ENCODE measurements at places on chromosomes 4 and X.
A peak's percentile ranks its signal among the peaks of the same experiment; 100 is the strongest.

- DNase-seq = no peak
Observed at GRCh38 chr4:143375326-143376073, 38.8 kb downstream of the GAB1 start.

- DNase-seq = no peak
Observed at GRCh38 chr4:17623451-17624001, 9.1 kb downstream of the MED28 start.

GRCh38 chr4:99468889-99469288 lies 33.7 kb upstream of the ADH7 start:
- DNase-seq = no peak

DNA sequence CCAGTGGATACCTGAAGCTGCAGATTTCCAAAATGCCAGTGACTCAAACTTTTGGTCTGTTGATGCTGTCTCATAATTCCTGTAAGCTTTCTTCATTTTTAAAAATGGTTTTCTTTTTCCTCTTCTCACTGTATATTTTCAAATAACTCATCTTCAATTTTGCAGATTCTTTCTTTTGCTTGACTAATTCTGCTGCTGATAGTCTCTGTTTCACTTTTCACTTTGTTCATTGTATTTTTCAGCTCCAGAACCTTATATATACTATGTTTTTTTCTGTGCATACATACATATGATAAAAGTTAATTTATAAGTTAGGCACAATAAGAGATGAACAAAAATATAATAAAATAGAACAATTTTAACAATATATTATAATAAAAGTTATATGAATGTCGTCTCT lies 237.7 kb upstream of the GPRIN3 start:
- no peak for DNase-seq

GRCh38 chr4:38371391-38371851 lies 292.6 kb upstream of the KLF3 start:
- DNase-seq = no peak

DNA sequence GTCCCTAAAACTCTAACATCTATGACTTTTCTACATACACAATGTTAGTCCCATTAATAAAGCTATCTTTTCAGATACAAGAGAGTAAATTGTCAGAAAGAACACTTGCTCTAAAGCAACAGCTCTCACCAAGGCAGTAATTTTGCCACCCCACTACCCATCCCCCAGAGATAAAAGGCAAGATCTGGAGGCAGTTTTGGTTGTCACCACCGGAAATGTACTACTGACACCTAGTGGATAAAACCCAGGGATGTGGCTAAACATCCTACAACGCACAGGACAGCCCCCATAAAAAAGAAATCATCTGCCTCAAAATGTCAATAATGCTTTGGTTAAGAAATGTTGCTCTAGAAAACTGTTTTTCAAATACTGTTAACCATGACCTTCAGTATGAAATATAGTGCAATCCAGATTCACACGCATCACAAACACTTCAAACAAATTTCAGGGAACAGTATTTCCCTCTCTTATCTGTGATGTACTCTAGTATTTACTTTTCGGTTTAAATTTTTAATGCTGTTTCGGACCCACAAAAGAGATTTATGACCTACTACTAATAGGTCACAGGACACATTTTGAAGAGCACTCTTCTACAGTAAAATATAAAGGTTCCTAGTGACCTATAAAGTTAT lies 5.1 kb downstream of the FBXL5 start:
- DNase-seq = peak; percentile 40

- DNase-seq = no peak
Observed at GRCh38 chr4:183450108-183450507, 5.7 kb downstream of the CDKN2AIP start.

DNA sequence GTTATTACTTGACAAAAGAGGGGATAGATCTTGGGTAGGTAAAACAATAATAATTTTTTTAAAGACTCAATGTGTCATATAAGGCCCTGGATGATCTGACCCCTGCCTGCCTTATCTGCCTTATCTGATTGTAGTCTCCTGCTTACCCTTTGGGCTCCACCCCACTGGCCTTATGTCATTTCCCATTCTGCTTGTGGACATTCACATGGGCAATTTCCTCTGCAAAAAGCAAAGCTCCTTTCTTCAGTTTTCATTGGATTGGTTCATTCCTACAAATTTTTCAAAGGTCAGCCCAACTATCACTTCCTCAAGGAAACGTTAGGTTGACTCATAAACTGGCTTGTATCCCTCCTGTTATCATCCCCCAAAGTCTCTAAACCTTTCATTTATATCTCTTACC lies 15.7 kb upstream of the TET2 start:
- no peak for DNase-seq

- DNase-seq = no peak
Observed at GRCh38 chr4:87469390-87469789, 47.0 kb downstream of the NUDT9 start.

DNA sequence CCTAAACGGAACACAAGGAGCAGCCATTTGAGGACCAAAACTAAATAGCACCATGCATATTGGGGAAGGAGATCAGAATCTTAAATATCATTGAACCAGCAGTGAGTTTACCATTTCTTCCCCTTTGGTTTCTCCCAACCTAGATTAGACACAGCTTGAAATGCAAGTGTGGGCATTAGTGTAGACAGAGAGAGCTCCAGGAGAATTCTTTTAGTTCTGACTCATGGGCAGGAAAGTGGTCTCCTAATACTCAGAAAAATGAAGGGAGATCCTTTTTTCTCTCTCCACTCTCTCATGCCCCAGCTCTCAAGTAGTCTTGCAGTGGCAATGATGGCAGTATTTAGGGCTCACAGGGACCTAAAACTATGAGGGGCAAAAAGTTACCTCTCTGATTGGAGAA lies 567.9 kb downstream of the INPP4B start:
- no peak for DNase-seq

DNA sequence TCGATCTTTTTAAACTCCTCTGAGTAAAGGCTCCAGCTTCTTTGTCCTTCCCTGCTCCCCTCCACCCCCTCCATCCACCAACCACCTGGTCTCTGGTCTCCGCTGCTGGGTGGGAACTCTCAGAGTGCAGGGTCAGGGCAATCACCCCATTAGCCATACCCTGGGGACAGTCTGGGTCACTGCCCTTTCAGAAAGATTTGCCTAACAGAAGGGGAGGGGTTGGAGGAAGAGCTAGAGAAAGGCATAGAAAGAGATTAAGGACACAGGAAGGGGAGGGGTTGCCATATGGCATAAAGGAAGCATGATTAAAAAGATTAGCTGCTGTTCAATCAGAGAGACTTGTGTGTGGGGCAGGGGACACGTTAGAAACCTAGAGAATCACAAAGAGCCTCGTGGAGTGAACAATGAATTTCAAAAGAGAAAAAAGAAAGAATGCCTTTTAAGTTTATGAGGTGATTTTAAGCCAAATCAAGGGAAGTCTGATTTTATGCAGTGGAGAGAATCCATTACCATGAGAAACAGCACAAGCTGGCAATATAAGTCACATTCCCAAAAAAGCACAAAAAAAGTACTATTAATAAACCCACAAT lies 115.5 kb upstream of the ACSL4 start:
- no peak for DNase-seq

- no peak for DNase-seq
Observed at GRCh38 chr4:38001927-38002326, 41.7 kb downstream of the PTTG2 start.

- no peak for DNase-seq
Observed at GRCh38 chr4:106424426-106424825, 55.8 kb upstream of the GIMD1 start.

- no peak for DNase-seq
Observed at GRCh38 chr4:41022116-41022515, 192.2 kb downstream of the APBB2 start.

Measured in activated CD4-positive, alpha-beta T cell treated with anti-CD3 and anti-CD28 coated beads, Interleukin-2, amount 50 U/mL, for 4 hours (primary cell).